ENCODE measurements at places on chromosomes 11 and 22.

- DNase-seq, result peak; percentile 27
- H3K27me3 ChIP-seq, result peaks cover 32% of the 10 kb centered on the region
- peak within 1 kb of the TSS; percentile 8 for H3K27ac ChIP-seq
- H3K4me1 ChIP-seq, result peaks cover 8% of the 10 kb centered on the region
- H3K36me3 ChIP-seq, result peaks cover 3% of the 10 kb centered on the region
These were observed at the start of gene SLC43A3 for GRCh38 chr11:57426929-57427726. Gene SLC43A3 (minus strand): TSS chr11:57427121. CDS start chr11:57426172, 949 bp downstream.

DNA sequence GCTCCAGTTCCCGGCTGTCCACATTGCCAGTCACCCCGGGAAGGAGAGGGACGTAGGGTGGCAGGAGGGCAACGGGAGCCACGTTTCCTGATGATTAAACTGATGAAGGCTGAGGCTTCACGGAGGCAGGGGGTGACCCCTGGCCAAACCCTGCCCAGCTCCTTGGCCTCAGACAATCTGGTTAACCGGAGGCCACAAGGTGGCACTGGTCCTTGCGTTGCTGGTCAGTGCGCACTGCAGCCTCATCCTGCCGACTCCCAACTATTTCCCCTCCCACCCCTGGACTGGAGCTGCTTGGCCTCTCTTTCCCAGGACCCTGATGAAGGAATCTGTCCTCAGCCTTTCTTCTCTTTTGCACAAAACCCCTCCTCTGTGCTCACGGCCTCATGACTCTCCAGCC lies 75.3 kb downstream of the PDE2A start:
- H3K4me3 ChIP-seq, result no peak overlapping the region
- DNase-seq, result peak; percentile 29
- no peaks in the 10 kb centered on the region for H3K4me1 ChIP-seq
- H3K27ac ChIP-seq, result no peak overlapping the region

DNA sequence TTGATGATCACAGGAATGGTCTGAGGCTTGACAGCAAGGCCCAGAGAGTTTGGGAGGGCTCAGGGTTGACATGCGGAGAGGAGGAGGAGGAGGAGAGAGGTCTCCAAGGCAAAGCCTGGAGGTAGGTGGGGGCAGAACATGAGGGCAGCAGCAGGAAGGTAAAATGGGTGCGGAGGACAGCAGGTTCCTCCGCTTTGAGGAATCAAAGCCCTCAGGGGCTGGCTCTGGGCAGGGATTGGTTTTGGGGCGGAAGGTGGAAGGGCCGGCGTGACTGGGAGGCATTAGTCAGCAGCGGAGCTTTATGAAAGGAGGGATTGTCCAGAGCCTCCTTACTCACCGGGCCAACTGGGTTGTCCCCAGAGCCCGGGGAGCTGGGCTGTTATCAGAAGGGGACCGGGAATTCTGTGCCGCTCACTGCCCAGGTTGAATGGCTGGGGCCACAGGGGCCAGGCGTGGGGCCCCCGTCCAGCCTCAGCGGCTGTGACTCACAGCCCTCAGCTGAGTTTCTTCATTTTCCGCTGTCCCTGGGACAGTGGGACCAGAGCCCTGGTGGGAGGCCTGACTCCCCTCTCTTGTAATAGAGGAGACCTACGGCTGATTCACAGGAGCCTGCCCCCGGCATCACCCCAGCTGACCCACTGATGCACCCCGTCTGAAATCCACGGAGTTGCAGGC lies 36.2 kb downstream of the LIF start:
- peak overlapping the region; percentile 62 for H3K27ac ChIP-seq
- H3K4me1 ChIP-seq, result peaks cover 12% of the 10 kb centered on the region

DNA sequence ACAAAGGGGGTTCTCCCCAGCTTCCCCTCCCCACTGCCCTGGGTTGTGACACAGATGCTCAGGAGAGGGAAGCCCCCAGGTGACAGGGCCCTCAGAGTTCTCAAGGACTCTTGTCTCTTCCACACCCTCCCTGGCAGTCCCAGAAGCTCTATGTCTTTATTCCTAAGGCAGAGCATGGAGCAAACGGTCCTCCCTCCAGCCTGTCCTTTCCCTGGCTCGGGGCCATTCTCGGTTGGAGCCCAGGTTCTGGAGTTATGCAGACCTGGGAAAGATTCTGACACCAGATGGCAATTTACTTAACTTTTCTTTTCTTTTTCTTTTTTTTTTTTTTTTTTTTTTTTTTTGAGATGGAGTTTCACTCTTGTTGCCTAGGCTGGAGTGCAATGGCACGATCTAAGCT lies 186.6 kb downstream of the CEP164 start:
- H3K4me3 ChIP-seq, result no peak overlapping the region
- peaks cover 10% of the 10 kb centered on the region for H3K27me3 ChIP-seq
- H3K36me3 ChIP-seq, result no peaks in the 10 kb centered on the region
- DNase-seq, result no peak
- H3K27ac ChIP-seq, result no peak overlapping the region
- H3K4me1 ChIP-seq, result peaks cover 21% of the 10 kb centered on the region

GRCh38 chr11:16809886-16810668 lies 71.6 kb downstream of the C11orf58 start:
- no peaks in the 10 kb centered on the region for H3K27me3 ChIP-seq
- DNase-seq, result no peak

DNA sequence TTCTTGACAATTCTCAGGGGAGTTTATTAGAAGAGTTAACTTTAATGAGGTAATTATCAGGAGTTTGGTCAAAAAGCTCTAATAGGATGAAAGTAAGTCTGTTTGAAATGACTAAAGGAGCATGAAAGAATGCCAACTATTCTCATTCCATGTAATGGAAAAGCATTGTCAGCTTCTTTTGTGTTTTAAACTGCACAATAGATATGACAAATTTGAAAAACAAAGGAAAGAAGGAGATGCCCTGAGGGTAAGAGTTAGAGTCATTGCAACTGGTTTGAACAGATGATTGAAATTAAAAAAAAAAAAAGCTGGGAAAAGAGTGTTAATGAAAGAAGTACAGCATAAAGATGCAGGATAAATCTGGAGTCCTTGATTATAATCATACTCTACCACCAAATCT lies 296.8 kb upstream of the FOLH1 start:
- H3K27me3 ChIP-seq, result no peaks in the 10 kb centered on the region
- no peak overlapping the region for H3K27ac ChIP-seq
- DNase-seq, result no peak

- no peak for DNase-seq
- no peaks in the 10 kb centered on the region for H3K36me3 ChIP-seq
- H3K27me3 ChIP-seq, result peaks cover 85% of the 10 kb centered on the region
- H3K27ac ChIP-seq, result no peak overlapping the region
These were observed 105.3 kb upstream of the E2F8 start for GRCh38 chr11:19345848-19346681.
